ENCODE measurements at places on chromosomes 3 and 15.

- DNase-seq: peak; percentile 61
These were observed 1.1 kb upstream of the PIK3CA start for GRCh38 chr3:179146911-179147513.

GRCh38 chr3:182683453-182683852, 109.9 kb upstream of the ATP11B start:
- peak; percentile 77 for DNase-seq

DNA sequence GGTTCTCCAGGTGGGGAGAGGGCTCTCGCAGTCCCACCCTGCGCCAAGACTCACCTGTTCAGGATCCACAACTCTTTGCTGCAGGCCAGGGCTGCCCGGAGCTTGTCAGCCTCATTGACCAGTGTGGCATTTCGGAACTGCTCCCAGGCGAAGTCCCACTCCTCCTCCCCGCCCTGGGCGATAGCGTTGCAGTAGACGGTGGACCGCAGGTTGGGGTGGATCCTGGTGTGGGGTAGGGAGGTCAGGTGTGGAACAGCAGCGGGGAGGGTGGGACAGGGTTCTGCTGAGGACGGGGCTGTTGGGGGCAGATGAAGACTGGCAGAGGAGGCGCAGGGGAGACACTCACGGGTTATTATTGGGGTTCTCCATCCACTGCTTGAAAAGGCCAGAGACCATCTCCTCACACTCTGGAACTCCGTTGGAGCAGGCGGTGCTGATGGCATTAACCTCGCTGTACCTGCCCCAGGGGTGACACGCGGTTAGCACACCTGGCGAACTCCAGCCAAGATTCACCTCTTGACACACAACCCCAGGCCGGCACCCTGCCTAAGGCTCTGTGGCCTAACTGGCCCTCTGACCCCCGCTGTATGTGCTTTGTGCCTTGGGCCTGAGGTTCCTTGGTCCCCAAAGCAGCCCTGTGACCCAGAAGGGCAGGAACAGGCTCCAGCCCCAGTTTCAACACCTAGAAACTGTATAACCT, 16.1 kb downstream of the MESP2 start:
- no peak for DNase-seq

- DNase-seq: no peak
These were observed 57.8 kb upstream of the TBC1D5 start for GRCh38 chr3:17800232-17800631.

GRCh38 chr15:39834256-39834655, 51.6 kb upstream of the FSIP1 start:
- DNase-seq: no peak

- no peak for DNase-seq
These were observed 13.3 kb downstream of the GYG1 start for GRCh38 chr3:149004622-149005021.

GRCh38 chr3:112782491-112782890, 64.2 kb downstream of the CD200R1L start:
- no peak for DNase-seq

- no peak for DNase-seq
These were observed 439.1 kb downstream of the SHQ1 start for GRCh38 chr3:72408983-72409779.

DNA sequence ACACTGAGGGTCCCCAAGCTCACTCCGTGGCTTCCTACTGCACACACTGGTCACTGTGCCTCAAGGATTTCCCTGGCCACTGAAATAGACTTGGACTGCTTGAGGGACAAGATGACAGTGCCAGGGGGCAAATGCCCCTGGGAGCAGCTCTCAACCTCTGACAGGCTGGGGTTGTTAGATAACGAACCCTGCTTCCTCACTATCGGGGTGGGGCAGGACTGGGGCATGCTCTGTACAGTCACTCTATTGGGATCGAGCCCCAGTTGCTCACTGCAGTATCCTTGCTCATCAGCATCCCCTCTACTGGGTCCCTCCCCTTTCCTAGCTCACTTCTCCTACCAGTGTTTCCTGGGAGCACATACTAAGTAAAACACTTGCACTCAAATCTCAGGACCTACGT, 610.8 kb downstream of the NTRK3 start:
- no peak for DNase-seq

DNA sequence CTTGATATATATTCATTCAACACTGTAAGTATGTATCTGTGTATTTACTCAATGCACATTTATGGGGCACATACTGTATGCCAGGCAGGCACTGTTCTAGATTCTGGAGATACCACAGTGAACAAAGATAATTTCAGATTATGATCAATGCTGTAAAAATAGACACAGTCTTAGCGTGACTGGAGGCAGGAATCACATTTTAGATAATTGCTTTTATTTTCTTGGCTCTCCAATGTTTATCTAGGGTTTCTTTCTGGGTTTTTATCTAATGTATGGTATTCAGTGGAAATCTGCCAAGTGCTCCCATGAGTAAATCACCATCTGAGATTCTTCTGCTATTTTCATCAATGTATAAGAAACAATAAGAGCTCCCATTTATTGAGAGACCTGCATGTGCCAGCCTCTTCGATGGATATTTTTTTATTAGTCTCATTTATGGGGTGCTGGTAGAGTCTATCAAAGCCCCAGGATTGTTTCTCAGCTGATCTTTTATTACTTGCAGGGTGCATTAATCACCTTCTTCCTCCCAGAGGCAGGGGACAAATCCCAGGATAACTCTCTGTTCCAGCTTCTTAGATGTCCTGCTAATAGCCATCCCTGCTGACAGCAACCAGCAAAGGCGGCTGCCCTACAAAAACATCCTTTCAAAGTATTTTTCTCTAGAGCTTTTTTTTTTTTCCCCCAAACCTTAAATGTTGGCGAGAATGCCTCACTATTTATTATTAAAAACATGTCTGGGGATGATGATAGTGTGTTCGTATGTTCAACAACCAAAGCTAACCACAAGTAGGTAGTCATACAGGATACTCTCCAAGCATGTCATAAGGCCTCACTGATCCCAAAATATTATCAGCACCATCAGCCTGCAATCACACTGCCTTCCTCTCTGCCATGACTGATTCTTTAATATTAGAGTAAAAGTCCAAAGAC, 331.0 kb upstream of the RASGRP1 start:
- no peak for DNase-seq

GRCh38 chr15:85542895-85543331, 162.5 kb downstream of the AKAP13 start:
- peak; percentile 24 for DNase-seq

DNA sequence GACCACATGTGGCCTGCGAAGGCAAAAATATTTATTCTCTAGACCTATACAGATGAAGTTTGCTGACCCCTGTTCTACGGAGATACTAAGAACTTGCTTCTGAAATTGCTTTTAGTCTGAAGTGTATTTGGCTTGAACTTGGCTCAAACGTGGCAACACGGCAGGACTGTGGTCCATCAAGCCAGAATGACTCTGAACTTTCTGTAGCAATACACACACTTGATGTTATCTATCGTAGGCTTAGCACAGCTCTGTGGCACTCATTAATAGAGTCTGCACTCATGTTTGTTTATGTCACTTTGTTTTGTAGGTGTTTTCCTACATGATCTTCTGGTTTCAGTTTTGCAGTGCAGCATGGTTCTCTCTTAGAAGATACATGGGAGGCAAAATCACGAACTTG, 298.1 kb downstream of the ADAMTS17 start:
- no peak for DNase-seq

DNA sequence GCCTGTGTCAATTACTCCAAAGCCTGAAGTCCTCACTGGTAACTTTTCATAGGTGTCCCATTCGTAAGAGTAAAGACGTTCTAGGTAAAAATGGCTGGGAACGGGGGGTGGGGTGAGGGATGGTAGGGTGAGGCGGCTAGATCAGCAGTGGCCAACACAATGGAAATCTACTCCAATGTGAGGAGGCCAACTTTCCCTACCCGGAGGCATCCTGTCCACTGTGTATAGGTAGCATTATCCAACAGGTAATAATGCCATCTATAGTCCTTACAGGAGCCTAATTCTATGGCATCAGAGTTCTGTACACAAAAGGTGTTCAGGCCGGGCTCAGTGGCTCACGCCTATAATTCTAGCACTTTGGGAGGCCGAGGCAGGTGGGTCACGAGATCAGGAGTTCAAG, 29.1 kb downstream of the HDC start:
- DNase-seq: no peak

DNA sequence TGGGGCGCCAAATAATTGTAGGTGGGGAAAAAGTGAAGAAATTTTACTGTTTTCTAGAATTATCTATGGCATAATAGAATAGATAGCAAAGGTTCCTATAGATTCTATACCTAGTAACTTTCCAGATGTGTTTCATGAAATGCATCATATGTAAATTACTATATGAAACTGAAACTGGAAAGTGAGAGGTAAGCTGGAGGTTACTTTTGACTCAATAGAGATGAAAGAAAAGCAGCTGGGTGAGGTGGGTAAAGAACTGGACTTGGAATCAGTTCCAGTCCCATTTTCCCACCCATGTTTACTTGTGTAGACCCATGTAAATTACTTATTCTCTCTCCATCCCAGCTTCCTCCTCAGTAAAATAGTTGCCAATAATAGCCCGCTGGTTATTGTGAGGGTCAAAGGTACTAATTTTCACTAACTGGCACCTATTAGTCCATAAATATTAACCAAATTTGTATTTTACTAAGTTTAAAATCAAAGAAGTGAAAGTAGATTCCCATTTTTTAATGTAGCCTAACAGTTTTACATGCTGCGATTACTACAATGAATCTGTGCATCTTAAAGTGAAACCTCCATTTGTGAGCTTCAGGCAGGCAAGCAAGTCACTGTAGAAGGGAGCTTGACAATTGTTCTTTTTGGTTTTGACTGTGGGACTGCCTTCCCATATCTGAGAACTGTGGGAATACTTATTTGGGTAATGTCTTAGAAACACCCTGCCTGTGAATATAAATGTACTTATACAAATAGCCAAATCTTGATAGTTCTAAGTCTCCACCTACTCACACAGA, 312.1 kb downstream of the SLC9A9 start:
- DNase-seq: peak; percentile 67

DNA sequence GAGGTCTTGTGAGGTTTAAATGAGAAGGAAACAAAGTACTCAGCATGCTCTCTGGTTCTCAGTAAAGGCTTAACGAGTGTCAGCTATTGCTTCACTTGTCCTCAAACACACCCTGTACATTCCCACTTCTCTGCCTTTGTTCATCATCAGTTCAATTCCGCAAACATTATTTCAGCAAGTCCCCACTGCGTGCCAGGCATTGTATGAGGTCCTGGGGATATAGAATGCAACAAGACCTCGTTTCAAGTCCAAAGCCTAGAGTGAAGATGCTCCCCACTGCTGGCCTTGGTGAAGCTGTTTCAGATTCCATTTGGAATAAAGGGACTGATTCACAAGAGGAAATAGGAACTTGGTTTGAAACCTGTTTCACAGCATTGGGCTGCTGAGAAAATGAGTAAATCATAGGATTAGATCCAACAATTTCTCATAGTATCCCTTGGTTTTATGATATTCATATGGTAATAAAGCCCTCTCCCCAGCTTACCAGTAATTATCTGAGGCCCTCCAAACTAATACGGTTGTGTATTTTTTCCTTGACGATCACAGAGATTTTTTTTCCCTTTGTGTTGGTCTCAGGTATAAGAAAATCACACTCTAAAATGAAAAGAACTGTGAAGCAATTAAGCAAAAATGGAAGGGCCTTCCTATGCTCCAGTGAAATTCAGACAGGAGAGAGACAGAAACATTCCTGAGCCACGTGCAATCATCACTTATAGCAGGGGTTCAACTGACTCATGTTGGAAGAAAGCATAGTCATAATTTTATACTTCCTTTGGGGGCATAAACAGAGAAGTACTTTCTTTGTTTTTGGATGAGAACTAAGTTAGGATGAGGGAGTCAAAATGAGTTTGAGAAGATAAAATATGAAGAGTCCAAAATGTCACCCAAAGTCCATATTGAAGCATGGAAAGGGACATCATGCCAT, 258.6 kb downstream of the RORA start:
- DNase-seq: no peak

- no peak for DNase-seq
These were observed 59.0 kb upstream of the PRR23E start for GRCh38 chr3:127133971-127134370.

Measured in GM13977 (cell line).